ENCODE measurements at places on chromosomes 2 and 18.

DNA sequence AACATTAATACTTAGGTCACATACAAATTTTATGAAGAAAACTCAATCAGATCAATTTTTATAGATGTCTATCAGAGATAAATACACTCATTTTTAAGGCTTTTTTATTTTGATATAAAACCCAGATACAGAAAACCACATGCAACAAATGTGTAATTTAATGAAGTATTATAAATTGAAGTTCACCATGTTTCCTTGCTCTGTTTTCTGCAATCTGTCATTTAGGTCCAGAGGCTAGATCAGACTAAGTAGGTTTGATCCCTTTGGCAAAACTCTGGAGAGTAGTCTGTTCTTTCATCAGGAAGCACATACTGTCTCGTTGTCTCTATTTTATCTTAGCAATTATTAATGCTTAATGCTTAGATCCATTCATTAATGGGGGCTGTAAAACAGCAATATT is 841.6 kb downstream of the MBD2 start:
- no peak for DNase-seq

DNA sequence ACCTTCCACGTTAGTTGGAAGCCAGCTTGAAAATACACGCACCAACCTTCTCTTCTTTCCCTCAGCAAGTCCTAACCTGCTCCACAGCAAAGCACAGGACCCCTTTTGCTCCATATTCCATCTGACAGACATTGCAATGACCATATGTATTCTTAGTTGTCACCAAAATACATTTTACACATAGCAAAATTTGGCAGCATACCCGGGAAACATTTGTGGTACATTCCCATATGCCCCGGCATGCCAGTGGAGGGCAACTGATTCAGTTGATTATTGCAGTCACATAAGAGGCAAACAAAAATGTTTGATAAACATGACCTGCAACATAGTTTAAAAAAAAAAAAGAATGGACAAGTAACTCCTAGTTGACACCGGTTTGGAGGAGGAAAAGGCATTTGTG is 202.1 kb upstream of the UBE2E3 start:
- no peak for DNase-seq

- no peak for DNase-seq
Measured at GRCh38 chr2:238939521-238940403, 91.9 kb downstream of the TWIST2 start.

DNA sequence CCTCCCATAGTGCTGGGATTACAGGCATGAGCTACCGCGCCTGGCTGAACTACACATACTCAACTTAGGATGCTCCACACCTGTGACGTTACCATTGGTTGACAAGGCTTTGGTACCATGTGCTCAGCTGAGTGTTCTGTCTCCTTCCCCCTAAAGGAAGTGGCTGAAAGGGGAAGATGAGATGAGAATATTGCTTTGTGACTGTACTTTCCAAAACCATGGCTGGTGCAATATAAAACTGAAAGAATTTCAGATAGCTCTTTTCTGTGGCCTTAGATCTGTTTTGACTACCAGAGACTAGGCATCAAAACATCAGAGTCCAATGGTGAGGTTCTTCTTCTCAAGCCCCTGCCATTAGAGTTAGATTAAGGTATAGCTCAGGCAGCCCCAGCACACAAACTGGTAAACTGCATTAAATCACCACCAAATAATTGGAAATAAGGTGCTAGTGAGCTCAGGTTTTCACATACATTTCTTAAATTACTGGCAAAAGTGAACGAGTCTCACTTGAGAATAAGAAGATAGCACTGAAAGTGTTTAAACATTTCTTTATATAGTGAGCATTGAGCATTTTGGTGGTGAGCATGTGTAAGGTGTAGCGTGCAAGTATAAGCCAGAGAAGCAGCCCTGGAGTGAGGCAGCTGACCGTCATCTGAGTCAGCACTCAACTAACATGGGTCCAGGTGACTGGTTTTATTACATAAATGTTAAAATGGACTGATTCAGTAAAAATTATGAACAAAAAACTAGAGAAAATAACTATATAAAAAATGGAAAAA is 113.5 kb upstream of the FZD5 start:
- DNase-seq = no peak

GRCh38 chr2:197028230-197028629 is 101.7 kb upstream of the PGAP1 start:
- no peak for DNase-seq

- DNase-seq = peak; percentile 19
Measured at GRCh38 chr2:230814616-230815015, 50.1 kb upstream of the ITM2C start.
